ENCODE measurements at places on chromosomes 7 and 10.

DNA sequence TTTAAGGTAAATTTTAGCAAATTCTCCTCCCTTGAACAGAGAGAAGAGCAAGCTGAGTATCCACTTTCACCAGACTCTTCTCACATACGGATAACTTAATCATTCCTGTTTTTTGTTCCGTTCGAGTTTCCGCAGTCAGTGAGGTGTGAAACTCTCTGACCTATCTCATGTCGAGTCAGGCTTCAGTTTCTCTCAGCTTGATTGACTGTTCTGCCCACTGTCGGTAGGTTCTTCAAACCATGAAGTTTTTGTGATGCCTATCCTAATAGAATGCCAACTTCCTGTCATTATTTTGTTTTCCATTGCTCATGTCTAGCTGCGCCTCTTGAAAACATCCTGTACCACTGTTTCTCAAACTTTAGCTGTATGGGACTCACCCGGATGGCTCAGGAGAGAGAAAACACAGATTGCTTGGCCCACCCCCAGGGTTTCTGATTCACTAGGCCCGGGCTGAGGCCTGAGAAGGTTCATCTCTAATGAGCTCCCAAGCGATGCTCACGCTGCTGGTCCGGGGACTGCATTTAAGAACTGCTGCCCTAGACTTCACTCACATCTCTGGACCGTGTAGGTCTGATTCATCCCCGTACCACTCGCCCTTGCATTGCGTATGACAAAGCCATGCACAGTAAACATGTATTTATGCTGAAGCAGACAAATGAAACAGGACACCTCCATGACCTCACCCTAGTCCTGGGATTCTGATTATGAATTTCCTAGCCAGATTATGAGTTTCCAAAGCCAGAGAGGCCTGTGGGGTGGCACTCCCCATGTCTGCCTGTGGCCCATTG, 208.4 kb upstream of the AGK start:
- DNase-seq, result no peak

GRCh38 chr10:112631501-112632400, 184.7 kb downstream of the VTI1A start:
- DNase-seq, result peak; percentile 37

DNA sequence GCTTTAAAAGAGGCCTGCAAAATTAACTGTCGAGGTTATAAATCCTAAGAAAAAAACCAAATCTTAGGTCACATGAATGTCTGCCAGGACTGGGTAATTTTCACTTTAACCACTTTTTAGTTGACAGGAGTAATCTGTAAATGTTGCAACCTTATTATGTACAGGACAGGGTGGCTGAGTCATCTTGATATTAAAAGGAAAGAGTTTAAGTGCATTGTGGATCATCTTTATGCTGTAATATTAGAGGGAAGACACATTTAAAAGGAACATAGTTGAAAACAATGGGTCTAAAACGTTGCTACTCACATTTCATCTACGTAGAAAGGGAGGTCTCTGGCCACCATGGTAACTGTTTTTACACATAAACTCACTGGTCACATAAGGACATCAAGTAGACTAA, 115.5 kb downstream of the LSMEM1 start:
- peak; percentile 51 for DNase-seq

DNA sequence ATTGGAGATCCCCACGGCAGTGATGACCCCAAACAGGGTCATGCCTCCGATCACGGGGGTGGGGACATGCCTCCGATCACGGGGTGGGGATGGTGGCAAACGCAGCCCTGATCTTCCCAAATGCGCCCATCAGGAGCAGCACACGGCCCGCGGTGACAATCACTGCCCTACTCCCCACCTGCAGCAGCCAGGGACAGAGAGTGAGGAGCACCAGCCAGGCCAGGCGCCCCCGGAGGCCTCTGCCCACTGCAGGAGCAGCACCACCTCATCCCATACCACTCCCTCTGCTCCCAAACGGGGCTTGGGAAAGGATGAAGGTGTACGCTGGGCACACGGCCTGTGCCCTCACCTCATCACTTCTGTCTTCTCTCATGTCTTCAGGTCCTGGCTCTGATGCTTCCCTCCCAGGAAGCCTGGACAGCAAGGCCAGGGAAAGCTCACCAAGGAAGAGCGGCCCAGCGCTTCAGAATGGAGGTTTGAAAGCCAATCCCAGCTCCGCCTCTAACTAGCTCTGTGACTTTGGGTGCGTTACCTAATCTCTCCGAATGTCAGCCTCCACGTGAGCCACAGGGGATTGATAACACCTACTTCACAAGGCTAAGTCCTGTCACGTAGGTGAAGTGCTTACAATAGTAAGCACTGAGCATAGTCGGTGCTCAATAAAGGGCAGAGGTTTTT, 37.1 kb downstream of the STRA8 start:
- no peak for DNase-seq

GRCh38 chr7:113878394-113878992, 40.3 kb downstream of the PPP1R3A start:
- no peak for DNase-seq

DNA sequence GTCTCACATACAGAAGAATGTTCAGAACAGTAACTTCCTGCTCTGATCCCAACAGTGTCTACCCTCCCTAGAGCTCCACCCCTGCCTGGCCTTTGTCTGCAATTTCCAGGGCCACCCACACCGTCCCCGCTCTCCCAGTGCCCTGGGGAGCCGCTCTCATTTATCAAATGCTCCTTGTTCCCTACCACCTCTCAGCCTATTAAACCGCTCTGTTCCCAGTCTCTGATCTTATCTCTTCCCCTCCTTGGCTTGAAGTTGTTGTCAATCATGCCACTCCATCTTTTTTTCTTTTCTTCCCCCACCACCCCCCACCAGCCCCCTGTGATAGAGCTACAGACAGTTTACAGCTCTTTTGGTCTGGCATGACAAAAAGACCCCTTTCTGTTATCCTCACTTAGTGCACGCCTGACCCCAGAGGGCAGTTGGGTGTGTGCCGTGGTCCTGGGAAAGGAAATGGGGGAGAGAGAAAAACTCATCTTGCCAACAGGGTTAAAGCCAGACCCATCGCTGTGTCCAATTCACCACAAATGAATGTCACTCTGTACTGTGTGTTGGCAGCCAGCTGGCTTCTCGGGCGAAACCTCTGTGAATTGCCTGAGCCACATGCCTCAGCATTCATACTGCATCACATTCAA, 28.8 kb upstream of the HECTD2 start:
- DNase-seq, result peak; percentile 10

DNA sequence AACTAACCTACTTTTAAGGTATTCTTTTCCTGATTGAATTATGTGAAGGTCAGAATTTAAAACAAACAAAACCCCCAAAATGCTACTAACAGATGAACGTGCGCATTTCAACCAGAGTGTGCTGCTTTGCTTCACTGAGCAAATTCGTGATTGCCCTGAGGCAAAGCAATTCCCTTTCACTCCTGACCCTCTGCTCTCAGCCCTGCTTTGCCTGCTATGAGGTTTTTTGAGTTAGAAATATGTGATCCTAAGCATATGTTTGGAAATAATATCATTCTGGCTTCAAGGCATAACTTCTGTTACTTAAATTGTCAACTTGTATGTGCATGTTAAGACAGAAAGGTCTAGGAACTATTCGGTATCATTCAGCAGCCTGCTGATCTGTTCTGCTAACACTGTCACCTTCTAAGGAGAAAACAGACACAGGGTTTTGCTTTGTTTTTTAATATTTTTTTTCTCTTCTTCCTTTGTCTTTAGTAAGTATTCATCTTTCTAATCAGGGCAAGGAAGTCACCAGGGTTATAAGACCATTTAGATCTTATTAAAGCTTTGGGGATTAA, 124.2 kb downstream of the GNAT3 start:
- no peak for DNase-seq

- peak; percentile 29 for DNase-seq
Observed at GRCh38 chr7:28627263-28627653, 214.9 kb downstream of the CREB5 start.

DNA sequence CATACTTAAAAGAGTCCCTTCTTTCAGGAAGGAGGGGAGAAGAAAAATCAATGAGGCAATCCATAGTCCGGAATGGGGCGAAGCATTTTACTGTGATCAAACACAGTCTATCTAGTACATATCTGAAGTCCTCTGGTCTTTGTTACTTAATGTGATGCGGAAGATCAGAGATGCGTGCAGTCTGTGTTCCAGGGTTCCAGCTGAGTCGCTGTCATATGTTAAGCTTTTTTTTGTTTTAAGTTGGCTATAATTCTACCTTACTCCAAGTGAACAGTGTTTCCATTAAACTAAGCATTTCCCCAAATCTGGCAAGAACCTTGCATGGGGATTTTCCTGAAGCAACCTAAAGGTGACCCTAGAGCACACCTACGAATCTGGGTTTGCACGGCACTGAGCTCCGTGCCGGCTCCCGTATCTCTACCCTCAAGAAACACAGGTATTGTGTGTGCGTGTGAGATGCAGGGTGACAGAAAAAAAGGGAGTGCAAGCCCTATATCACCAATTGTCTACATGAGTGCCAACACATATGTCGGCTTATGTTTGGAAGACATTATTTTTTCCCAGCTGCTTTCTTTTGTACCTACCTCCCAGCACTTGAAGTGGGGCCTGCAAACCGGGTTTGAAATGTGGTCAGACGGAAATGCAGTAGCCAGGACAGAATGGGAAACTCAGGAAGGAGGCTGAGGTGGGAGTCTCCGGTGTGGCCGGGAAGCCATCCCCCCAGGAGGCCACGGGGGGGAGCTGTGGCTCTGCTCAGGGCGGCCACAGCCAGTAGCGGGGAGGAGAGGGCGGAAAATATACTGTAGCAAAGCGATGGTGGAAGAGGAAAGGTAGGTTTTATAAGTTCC, 435.8 kb upstream of the MGMT start:
- DNase-seq, result peak; percentile 51

- DNase-seq, result no peak
Observed at GRCh38 chr10:34444223-34445183, 370.6 kb downstream of the PARD3 start.

GRCh38 chr10:79237454-79238157, 109.7 kb upstream of the PPIF start:
- no peak for DNase-seq
